ENCODE measurements at places on chromosomes 3 and 15. TPM values are rescaled to one million over a fixed set of nuclear protein-coding genes. Genes with fewer than 3 reads are reported as not detected.

The CA12 gene
- 2.0 TPM for total RNA-seq

The ATP1B3 gene
- total RNA-seq: 155 TPM

The NLGN1 gene
- 49.3 TPM for total RNA-seq

The NR1I2 gene
- total RNA-seq: not detected

The AHSG gene
- total RNA-seq: not detected

All from pulmonary artery endothelial cell (primary cell).